ENCODE measurements at places on chromosomes 6 and 20. TPM values are rescaled to one million over a fixed set of nuclear protein-coding genes. Genes with fewer than 3 reads are reported as not detected.

DNA sequence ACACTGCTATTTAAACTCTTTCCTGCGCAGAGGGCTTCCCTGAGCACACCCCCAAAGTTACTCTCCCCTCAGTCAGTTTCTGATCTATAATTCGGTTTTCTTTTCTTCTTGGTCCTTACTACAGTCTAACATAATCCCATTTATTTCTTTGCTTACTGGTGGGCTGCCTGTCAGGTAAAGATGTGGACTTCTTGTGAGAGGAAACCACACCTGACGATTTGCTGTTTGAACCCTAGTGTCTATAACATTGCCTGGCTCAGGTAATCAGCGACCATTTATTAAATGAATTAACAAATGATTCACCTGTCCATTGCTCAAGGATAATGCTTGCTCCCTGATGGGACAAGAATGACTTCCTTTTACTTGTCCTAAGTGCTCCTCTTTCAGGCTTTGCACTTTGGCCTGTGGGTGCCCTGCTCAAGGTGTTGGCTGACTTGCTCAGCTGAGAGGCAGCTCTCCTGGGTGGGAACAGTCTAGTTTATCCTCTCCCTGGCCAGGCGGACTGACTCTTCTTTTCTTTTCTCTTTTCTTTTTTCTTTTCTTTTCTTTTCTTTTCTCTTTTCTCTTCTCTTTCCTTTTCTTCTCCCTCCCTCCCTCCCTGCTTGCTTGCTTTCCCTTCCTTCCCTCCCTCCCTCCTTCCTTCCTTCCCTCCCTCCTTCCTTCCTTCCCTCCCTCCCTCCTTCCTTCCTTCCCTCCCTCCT lies 233.1 kb downstream of the BCAS1 start:
- peaks cover 3% of the 10 kb centered on the region for H3K4me1 ChIP-seq
- no peak for DNase-seq
- no peaks in the 10 kb centered on the region for H3K36me3 ChIP-seq
- no peaks in the 10 kb centered on the region for H3K27me3 ChIP-seq
- H3K27ac ChIP-seq: no peak overlapping the region

GRCh38 chr20:50991076-50991475 lies 31.8 kb downstream of the KCNG1 start:
- no peak for DNase-seq
- no peaks in the 10 kb centered on the region for H3K27me3 ChIP-seq
- no peak overlapping the region for H3K4me3 ChIP-seq
- H3K4me1 ChIP-seq: peaks cover 5% of the 10 kb centered on the region

GRCh38 chr6:158848490-158848895 lies 29.3 kb upstream of the EZR start:
- peaks cover 27% of the 10 kb centered on the region for H3K4me1 ChIP-seq
- H3K4me3 ChIP-seq: no peak overlapping the region
- no peak overlapping the region for H3K27ac ChIP-seq
- H3K27me3 ChIP-seq: no peaks in the 10 kb centered on the region
- no peaks in the 10 kb centered on the region for H3K36me3 ChIP-seq

GRCh38 chr6:156917213-156917612 lies 140.0 kb downstream of the ARID1B start:
- H3K4me3 ChIP-seq: no peak overlapping the region
- H3K36me3 ChIP-seq: no peaks in the 10 kb centered on the region
- no peaks in the 10 kb centered on the region for H3K27me3 ChIP-seq
- H3K27ac ChIP-seq: no peak overlapping the region
- peaks cover 4% of the 10 kb centered on the region for H3K4me1 ChIP-seq
- peak; percentile 62 for DNase-seq

- no peaks in the 10 kb centered on the region for H3K27me3 ChIP-seq
- H3K36me3 ChIP-seq: no peaks in the 10 kb centered on the region
- no peak for DNase-seq
- H3K27ac ChIP-seq: no peak overlapping the region
These were observed 29.5 kb upstream of the RNGTT start for GRCh38 chr6:88992741-88993552.

DNA sequence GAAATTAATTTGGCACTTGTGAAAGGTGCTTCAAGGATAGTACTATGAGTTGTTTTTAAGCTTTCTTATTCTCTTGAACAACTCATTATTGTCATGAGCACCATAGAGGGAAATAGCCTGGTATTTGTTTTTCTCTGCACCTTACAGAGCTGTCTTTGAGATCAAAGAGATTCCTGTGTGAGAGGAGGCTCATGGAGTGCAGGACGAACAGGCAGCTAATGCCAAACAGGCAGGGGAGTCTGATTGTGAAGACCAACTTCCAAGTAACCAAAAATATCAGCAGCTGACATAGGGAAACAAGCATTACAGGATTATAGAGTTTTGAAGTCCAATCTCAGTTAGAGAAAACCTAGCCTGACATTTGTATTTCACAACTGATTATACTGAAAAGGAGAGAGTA lies 110.6 kb upstream of the TENT5A start:
- peaks cover 33% of the 10 kb centered on the region for H3K4me1 ChIP-seq
- H3K27ac ChIP-seq: no peak overlapping the region
- no peak for DNase-seq

- H3K36me3 ChIP-seq: no peaks in the 10 kb centered on the region
- H3K4me3 ChIP-seq: no peak overlapping the region
- peaks cover 6% of the 10 kb centered on the region for H3K4me1 ChIP-seq
- DNase-seq: no peak
- H3K27ac ChIP-seq: no peak overlapping the region
- H3K27me3 ChIP-seq: peaks cover 26% of the 10 kb centered on the region
These were observed 8.5 kb upstream of the SLC12A5 start for GRCh38 chr20:46020555-46020954.

- H3K36me3 ChIP-seq: no peaks in the 10 kb centered on the region
- DNase-seq: peak; percentile 49
- no peaks in the 10 kb centered on the region for H3K27me3 ChIP-seq
- H3K4me3 ChIP-seq: no peak overlapping the region
- H3K27ac ChIP-seq: no peak overlapping the region
These were observed 792 bp upstream of the FUT9 start for GRCh38 chr6:96014846-96015517.

DNA sequence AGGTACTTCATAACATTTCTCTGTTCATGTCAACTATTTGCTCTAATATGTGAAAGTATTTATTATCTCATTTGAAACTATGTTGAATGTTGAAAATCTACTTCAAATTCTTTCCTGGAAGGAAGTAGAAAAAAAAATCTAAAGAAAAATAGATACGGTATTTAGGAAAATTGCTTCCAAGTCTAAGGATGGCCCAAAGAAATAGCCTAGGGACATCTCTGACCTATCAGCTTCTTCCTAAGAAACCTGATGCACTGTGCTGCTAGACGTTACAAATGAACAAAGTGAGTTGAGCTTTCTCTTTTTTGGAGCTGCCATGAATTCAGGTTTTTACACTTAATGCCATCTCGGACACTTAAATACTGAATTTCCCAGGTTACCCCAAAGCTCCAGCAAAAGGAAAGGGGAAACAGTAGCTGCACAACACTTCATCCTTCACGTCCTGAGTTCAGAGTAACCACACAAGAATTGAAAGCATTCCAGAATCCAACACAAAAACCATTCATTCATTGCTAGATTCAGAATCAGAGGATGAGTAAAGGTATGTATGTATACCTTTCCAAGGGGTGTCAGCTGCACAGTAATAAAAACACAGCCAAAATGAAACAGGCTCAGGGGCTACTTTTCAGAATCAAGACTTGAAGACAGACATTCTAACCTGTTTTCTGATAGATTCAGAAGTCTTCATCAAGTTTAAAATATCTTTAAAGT lies 7.9 kb downstream of the RMND1 start:
- peak overlapping the region; percentile 97 for H3K27ac ChIP-seq
- H3K27me3 ChIP-seq: no peaks in the 10 kb centered on the region
- no peak for DNase-seq
- peak overlapping the region; percentile 19 for H3K4me3 ChIP-seq
- H3K36me3 ChIP-seq: peaks cover 10% of the 10 kb centered on the region

DNA sequence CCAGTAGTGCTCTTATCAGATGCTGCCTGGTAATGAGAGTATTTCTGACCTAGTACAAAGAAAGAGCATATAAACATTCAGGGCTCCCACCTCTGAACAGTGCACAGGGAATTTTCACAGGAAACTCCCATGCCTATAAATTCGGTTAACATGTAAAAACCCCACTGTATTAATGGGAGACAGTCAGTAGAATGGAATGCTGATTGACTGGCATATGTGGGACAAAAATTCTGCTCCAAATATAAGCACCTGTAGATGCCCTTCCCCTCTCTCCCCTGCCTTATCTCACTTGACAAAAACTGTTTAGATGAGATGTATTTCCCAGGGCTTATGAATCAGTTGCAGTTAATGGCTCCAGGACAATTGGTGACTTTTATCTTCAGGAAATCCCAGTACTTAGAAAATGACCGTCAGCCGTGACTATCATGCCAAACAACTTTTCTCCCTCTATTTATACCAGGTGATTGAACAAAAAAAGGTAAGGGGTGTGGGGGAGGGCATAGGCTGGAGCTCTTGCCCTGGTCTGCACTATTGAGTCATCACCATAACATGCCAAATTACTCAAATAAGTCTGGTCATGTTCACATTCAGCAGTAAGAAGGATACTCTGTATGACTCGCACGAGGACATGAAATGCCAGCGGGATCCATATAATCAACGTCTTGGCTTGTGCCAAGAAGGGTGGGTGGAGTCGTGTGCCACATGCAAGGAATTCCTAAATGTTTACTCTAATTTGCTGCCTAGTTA lies 176.4 kb upstream of the BMP2 start:
- H3K36me3 ChIP-seq: no peaks in the 10 kb centered on the region
- H3K4me3 ChIP-seq: no peak overlapping the region
- H3K4me1 ChIP-seq: peaks cover 11% of the 10 kb centered on the region
- no peak for DNase-seq

GRCh38 chr20:59672576-59672975 lies 68.2 kb downstream of the PHACTR3 start:
- no peak overlapping the region for H3K4me3 ChIP-seq
- no peaks in the 10 kb centered on the region for H3K36me3 ChIP-seq
- H3K4me1 ChIP-seq: no peaks in the 10 kb centered on the region
- H3K27me3 ChIP-seq: no peaks in the 10 kb centered on the region

Gene EPPIN
- not detected for total RNA-seq

Gene MDN1
- total RNA-seq: 21.4 TPM
